Mesothelial cell of epicardium (in vitro differentiated cells): ENCODE measurements at places on chromosomes 16 and 17.

DNA sequence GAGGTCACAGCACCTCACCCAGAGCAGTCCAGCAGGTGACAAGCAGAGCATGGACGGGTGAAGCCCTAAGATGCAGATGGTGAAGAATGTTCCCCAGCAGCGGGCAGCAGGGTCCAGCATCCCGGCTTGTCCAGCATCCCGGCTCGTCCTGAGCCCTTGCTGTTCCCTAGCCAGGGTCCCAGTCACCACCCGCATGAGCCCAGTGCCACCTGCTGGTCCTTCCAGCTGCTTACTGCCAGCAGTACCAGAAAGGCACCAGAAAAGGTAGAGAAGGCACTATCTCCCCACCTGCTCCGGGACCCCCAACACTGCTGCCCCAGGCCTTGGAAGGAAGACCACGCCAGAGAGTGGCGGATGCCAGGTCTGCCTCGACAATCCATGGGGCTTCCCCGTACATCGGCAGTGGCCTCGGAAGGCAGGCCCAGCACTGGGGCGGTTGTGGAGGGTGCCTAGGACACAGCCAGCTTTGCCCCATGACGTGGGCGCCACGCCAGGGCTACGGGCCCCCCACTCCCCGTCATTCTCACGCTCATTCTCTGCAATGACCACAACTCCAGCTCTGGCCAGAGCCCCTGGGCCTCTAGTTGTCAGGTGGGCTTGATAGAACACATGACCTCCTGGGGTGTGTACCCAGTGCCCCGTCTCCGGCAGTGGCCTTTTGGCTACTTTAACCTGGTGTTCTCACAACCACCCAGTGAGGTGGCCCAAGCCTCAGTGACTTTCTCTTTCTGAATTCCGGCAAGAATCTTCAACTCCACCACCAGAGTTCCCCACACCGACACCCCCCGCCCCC is 1.4 kb downstream of the CENPX start:
- no peaks in the 10 kb centered on the region for H3K27me3 ChIP-seq
- H3K4me1 ChIP-seq: peaks cover 22% of the 10 kb centered on the region
- H3K4me3 ChIP-seq: peak overlapping the region; percentile 76
- peak overlapping the region; percentile 72 for H3K27ac ChIP-seq

DNA sequence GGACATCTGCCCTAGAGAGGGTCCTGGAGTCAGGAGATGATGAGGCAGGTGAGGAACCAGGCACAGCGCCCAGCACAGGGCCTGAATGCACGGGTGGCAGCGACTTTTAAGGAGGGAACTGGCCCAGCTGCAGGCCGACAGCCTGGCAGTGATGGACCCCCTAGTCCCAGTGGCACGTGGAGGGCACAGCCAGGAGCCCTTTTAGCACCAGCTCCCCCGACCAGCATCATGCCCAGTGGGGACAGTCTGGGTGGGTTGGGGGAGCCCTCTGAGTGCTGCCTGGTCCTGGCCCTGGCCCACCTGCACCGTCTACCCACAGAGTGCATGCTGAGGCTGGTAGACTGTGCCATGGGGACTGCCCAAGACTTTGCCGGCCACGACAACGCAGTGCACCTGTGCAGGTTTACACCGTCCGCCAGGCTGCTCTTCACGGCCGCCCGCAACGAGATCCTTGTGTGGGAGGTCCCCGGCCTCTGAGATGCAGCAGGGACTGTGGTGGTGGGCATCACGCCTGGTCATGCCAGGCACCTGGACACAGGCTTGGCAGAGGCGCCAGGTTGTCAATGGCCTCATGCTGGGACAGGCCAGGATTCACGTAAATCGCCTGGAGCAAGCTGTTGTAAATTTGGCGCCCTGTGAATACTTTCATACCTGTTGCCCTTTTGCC is 686 bp upstream of the RHOT2 start:
- no peaks in the 10 kb centered on the region for H3K27me3 ChIP-seq
- H3K36me3 ChIP-seq: peaks cover 2% of the 10 kb centered on the region
- H3K27ac ChIP-seq: peak overlapping the region; percentile 61

DNA sequence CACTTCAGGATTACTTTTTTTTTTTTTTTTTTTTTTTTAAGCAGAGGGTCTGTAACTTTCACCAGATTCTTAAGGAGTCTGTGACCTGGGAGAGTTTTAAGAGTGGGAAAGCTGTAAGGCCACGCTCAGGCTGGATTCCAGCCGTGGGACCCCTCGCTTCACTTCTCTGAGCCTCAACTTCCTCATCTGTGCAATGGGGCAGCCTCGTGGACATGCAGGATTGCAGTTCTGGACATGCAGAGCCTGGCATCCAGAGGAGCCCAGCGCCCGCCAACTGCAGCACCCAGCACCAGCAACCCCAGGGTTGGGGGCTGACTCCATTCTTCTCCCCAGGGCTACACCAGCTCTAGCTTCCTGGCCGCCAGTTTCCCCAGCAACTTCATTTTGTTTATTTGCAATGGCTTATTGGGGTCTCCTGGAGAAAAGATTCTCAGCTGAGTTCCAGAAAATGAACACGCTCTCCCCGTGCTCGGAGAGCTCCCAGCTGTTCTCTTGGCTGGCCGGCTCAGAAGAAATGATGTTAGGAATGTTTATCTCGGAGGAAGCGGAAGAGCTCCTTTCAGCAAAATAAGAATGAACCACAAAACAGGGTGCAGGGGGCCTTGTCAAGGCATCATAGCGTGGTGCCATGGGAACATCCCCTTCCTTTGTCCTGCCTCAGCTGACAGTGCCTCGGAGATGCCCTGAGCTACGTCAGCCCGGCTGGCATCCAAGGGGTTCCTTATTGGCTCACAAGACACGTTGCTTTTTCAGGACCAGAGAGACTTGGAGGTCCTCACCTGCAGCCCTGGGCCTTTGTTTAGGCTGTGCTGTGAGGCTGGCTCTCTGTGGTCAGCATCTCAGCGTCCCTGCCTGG is 22.9 kb upstream of the ZCCHC14 start:
- DNase-seq: no peak
- H3K36me3 ChIP-seq: no peaks in the 10 kb centered on the region
- peak overlapping the region; percentile 12 for H3K27ac ChIP-seq
- peaks cover 2% of the 10 kb centered on the region for H3K27me3 ChIP-seq
- H3K4me3 ChIP-seq: no peak overlapping the region

DNA sequence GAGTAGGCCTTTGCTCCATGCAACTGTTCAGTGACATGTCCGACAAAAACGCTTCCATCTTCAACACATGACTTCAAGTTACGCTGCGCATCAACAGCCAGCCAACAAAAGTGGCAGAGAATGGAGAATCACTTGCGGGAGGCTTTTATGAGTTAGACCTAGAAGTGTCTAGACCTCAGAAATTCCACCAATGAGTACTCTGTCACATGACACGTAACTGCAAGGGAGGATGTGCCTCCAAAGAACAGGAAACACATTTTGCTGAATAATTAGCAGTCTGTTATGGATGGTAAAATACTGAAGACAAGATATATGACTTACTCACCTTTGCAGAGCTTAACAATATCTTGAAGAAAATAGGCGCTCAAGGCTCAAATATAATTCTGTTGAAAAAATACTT is 62.1 kb downstream of the MYO1D start:
- no peak for DNase-seq
- no peaks in the 10 kb centered on the region for H3K27me3 ChIP-seq
- H3K27ac ChIP-seq: no peak overlapping the region
- H3K4me3 ChIP-seq: no peak overlapping the region
- no peaks in the 10 kb centered on the region for H3K36me3 ChIP-seq
- peaks cover 2% of the 10 kb centered on the region for H3K4me1 ChIP-seq

DNA sequence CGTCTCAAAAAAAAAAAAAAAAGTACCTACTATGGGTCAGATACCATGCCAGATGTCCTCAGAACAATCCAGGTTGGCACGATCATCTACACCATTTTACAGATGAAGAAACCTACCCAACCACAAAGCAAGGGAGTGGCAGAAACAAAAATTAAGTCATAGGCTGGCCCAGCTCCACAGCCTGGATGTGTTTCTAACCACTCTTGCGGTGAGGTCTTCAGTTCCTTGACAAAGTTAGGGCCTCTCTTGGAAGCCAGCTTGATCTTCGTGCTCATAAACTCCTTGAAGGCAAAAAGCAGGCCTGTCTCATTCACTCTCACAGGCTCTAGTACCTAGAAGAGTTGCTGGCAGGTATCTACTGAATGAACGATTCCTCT is 6.2 kb downstream of the GGA2 start:
- no peak for DNase-seq
- no peak overlapping the region for H3K27ac ChIP-seq
- H3K4me1 ChIP-seq: peaks cover 15% of the 10 kb centered on the region
- H3K27me3 ChIP-seq: no peaks in the 10 kb centered on the region

DNA sequence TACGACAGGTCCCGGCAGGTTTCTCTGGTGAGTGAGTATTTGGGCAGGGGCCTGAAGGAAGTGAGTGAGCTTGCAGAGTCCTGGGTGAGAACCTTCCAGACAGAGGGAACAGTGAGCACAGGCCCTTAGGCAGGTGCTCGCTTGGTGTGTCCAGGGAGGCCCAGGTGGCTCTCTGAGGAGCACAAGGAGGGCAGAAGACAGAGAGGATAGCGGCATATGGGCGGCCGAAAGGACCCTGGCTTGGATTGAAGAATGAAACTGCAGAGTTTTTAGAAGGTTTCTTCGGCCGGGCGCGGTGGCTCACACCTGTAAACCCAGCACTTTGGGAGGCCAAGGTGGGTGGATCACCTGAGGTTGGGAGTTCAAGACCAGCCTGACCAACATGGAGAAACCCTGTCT is 6.7 kb downstream of the DRG2 start:
- H3K4me3 ChIP-seq: no peak overlapping the region
- DNase-seq: no peak
- no peak overlapping the region for H3K27ac ChIP-seq
- H3K4me1 ChIP-seq: no peaks in the 10 kb centered on the region

- no peaks in the 10 kb centered on the region for H3K4me1 ChIP-seq
- H3K4me3 ChIP-seq: no peak overlapping the region
- no peaks in the 10 kb centered on the region for H3K36me3 ChIP-seq
- H3K27me3 ChIP-seq: no peaks in the 10 kb centered on the region
- no peak overlapping the region for H3K27ac ChIP-seq
- DNase-seq: no peak
These were observed 273.1 kb upstream of the CCL2 start for GRCh38 chr17:33981711-33982601.

GRCh38 chr16:75679366-75679765 is 2.6 kb upstream of the CPHXL2 start:
- no peaks in the 10 kb centered on the region for H3K27me3 ChIP-seq
- no peak overlapping the region for H3K27ac ChIP-seq
- peaks cover 17% of the 10 kb centered on the region for H3K36me3 ChIP-seq
- H3K4me3 ChIP-seq: no peak overlapping the region
- no peak for DNase-seq

GRCh38 chr17:80060644-80061043 is 24.2 kb downstream of the CCDC40 start:
- H3K27me3 ChIP-seq: no peaks in the 10 kb centered on the region
- H3K36me3 ChIP-seq: peaks cover 6% of the 10 kb centered on the region
- no peak overlapping the region for H3K27ac ChIP-seq
- H3K4me1 ChIP-seq: no peaks in the 10 kb centered on the region
- DNase-seq: no peak

- H3K4me1 ChIP-seq: peaks cover 25% of the 10 kb centered on the region
- H3K27ac ChIP-seq: peak overlapping the region; percentile 92
- H3K27me3 ChIP-seq: peaks cover 12% of the 10 kb centered on the region
- no peaks in the 10 kb centered on the region for H3K36me3 ChIP-seq
These were observed 9.5 kb downstream of the HSD17B2 start for GRCh38 chr16:82044585-82044911.

DNA sequence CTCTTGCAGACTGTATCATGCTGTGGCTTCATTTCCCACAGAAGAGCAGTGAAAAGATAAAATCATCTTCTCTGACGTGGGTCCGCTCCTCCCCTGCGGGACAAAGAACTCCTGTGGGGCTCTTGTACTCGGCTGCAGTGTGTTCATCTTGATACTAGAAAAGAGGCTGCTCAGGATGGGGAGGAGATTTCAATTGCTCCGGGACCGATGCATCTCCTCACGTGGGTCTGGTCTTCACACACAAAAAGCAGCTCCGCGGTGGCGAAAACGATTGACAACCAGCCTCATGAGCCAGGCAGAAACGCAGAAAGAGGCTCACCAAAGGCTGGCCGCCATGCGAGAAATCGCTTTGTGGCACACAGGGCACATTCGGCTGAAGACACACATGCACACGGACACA is 14.4 kb upstream of the KCNJ18 start:
- no peak for DNase-seq
- no peak overlapping the region for H3K27ac ChIP-seq
- no peak overlapping the region for H3K4me3 ChIP-seq
- peaks cover 11% of the 10 kb centered on the region for H3K36me3 ChIP-seq
- no peaks in the 10 kb centered on the region for H3K27me3 ChIP-seq
- H3K4me1 ChIP-seq: no peaks in the 10 kb centered on the region

GRCh38 chr16:67694611-67695010 is 24.5 kb downstream of the GFOD2 start:
- H3K36me3 ChIP-seq: peaks cover 8% of the 10 kb centered on the region
- H3K27ac ChIP-seq: no peak overlapping the region
- no peaks in the 10 kb centered on the region for H3K27me3 ChIP-seq
- H3K4me1 ChIP-seq: no peaks in the 10 kb centered on the region
- no peak for DNase-seq

GRCh38 chr17:62111562-62112171 is 46.6 kb upstream of the MED13 start:
- H3K4me3 ChIP-seq: no peak overlapping the region
- H3K27ac ChIP-seq: no peak overlapping the region
- H3K27me3 ChIP-seq: peaks cover 12% of the 10 kb centered on the region
- no peak for DNase-seq
- H3K4me1 ChIP-seq: no peaks in the 10 kb centered on the region
- H3K36me3 ChIP-seq: peaks cover 4% of the 10 kb centered on the region

GRCh38 chr16:88421871-88422433 is 31.1 kb upstream of the ZFPM1 start:
- no peak for DNase-seq
- H3K36me3 ChIP-seq: no peaks in the 10 kb centered on the region
- H3K4me1 ChIP-seq: peaks cover 16% of the 10 kb centered on the region
- H3K27ac ChIP-seq: no peak overlapping the region

DNA sequence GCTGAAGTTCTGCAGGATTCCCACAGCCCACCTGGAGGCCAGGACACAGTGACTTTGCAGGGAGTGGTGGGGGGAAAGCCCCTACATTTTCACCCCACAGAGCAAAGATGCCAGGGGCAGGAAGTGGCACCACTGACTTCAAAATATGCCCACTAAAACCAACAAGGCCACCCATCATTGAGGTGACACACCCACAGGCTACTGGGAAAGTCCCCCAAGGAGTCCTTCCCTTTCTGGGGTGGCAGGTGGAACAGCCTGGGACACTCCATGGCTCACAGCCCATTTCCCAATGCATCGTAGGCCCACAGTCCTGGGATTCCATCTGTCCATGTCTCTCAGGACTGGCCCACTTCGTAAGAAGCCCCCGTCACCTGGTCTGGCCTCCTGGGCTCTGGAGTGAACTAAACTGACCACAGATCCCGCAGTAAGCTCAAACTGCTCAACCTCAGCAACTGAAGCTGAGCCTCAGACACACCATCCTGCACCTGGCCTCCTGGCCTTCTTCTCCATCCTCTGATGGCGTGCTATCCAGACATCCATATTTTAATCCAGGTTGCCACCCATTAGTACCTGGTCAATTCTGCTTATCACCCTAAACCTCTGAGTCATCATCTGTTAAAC is 7.5 kb upstream of the CCL1 start:
- H3K4me3 ChIP-seq: no peak overlapping the region
- no peak for DNase-seq
- no peaks in the 10 kb centered on the region for H3K36me3 ChIP-seq
- H3K4me1 ChIP-seq: no peaks in the 10 kb centered on the region
- H3K27me3 ChIP-seq: peaks cover 18% of the 10 kb centered on the region
- H3K27ac ChIP-seq: no peak overlapping the region
